ENCODE measurements at places on chromosomes 5 and 9.

- DNase-seq, result no peak
Measured at GRCh38 chr5:68406767-68407241, 191.2 kb downstream of the PIK3R1 start.

DNA sequence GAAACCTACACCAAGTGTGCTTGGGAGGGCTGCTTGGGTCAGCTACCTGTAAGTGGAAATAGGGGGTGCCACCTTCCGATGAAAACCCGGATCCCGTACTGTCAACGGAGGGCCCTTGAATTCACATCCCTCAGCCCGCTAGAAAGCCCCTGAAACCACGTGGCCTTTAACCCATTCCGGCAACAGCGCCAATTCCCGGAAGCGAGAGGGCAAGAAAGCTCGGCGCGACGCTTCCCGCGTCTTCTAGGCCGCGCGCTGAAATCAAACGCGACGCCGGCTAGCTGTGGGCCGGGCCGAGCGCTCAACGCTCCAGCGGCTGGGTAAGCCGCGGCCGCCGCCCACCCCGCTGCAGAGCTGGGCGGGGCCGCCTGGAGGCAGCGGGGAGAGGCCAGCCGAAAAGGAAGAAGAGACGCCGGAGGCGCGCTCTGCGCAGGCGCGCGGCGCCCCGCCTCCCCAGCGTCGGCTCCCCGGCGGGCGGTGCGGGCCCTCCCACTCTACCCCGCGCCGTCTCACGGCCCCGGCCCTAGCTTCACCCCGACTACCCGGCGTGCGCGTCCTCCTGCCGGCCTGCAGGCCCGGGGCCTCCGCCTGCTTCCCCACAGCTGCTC lies at the start of gene KIF2A:
Gene KIF2A (plus strand): TSS at position 492 of the 608 bp plus-strand sequence. CDS start 267 bp downstream, outside the sequence.
- DNase-seq, result peak; percentile 99

DNA sequence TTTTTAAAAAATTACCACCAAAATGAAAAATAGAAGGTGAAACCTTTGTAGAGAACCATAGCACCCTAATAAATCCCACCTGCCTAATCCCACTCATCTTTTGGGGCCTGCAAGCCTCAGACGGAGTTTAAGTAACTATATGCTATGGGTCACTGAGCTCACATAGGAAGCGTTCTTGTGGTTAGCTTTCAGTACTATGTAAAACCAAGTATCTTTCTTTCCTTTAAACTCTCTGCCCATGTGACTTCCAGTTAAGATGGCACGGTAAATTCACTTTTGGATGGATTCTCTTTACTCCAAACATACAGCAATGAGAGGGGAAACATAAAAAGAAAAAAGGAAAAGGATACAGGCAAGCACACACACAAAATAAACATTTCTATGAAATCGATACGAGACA lies 50.9 kb downstream of the FANCC start:
- peak; percentile 33 for DNase-seq

GRCh38 chr5:116424951-116425350 lies 149.7 kb downstream of the SEMA6A start:
- DNase-seq, result no peak

GRCh38 chr5:129460936-129461710 lies 1.0 kb downstream of the ADAMTS19 start:
- no peak for DNase-seq
